ENCODE measurements at places on chromosomes 16 and 17.

GRCh38 chr17:7700510-7700909 lies 4.5 kb upstream of the EFNB3 start:
- no peak for DNase-seq

DNA sequence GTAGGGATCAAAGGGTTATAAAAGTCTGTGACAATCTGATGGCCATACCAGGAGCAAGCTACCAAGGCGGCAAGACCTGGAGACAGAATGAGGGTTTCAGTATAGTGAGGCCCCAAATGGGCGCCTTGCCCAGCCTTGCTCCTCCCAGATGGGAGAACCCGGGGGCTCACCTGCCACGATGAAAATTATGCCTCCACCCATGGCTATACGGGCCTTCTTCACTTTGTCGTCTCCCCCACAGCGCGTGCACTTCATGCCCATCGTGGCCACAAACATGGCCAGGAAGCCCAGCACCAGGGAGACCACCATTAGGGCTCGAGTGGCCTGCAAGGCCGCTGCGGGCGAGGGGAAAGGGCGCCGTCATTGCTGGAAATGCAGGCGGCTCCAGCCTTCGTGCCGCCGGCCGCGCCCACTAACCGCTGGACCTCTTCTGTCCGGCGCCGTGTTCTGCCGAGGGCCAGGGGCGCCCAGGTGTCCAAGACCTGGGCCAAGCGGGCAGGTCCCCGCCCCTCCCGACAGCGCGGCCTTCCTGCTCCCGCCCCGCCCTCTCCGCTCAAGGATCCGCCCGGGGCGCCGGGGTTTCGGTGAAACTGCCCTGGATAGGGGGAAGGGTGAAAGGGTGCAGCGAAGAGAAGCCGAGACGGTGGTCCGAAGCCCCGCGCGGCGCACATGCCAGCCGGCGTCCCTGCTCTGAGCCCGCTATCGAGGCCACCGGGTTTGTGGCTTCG lies 1.5 kb downstream of the CLDN7 start:
- no peak for DNase-seq

GRCh38 chr17:1110862-1111598 lies 68.8 kb downstream of the ABR start:
- no peak for DNase-seq

DNA sequence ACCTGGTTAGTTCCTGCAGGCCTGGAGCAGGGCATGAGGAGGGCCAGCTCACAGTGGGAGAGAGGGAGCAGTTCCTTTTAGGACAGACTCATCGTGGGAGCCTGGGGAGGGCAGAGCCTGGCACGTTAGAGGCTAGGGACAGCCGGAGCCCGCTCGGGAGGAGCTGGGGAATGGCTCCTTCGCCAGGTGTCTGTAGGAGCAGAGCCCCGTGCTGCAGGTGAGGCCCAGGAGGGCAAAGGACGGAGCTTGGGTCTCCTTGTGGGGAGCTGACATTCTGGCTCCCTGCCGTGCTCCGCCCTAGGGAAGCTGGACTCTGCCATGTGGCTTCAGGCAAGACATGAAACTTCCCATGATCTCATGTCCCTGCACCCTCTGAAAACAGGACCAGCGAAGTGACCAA lies 18.7 kb upstream of the MTSS2 start:
- no peak for DNase-seq

DNA sequence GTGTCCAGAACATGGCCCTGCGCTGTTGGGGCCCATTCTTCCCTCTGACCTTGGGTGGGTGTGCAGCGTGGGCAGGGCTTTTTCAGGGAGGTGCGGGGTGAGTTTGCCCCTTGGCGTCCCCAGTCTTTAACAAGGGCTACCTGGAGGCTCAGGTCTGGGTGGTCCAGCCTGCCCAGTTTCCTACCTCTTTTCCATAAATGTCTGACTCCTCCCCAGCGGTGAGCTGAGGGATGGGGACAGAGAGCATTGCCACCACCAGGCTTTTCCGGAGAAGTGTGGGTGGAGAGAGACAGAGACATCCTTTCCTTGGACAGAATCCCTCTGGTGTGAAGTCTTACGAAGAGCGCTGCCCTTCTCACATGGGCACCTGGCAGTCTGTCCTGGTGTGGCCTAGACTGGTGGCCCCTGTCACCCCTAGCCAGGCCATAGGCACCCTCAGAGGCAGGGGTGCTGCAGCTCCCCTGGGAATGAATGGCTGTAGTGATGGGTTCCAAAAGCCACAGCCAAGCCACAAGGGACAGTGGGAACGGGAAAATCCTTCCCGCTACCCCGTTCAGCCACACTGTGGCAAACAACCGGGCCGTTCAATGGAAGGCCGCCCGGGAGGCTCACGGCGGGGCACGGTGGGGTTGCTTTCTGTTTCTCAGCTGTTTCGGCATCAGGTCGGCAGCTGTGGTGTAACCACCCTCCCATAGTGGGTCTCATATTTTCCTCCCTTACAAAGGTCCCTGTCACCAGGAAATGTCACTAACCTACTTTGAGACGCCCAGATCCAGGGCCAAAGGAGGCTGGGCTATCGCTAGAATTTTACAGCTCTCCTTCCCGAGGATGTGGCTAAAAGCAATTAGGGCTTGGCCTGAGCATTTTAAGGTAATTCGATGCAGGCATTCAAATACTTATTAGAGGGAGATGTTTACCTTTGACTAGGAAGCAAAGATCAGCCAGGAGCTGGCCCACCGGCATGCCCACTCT lies 61.9 kb upstream of the GSE1 start:
- DNase-seq = no peak

GRCh38 chr16:76897816-76898215 lies 293.2 kb upstream of the MON1B start:
- no peak for DNase-seq

DNA sequence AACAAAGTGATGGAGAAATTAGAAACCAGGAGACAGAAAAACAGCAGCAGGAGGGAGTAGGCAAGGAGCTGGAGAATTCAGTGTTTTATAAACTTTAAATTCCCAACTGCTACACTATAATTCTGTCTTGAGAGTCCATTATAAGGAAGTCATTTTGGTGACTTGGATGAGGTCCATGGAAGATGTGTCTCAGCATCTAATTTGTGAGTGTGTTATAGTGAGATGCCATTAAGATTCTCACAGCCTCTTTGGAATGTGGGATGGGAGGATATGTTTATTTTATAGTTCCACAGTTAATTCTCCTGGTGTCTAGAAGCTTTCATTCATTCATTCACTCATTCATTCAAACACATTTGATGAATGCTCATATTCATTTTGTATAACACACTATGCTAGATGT lies 206.0 kb upstream of the MYOCD start:
- no peak for DNase-seq

- no peak for DNase-seq
These were observed 1.8 kb upstream of the ADGRG1 start for GRCh38 chr16:57626420-57627170.

- DNase-seq = no peak
These were observed 12.9 kb downstream of the BBS2 start for GRCh38 chr16:56506941-56507340.

GRCh38 chr17:32266051-32266388 lies 388 bp downstream of the RHBDL3 start:
- DNase-seq = no peak

Data from stimulated activated CD4-positive, alpha-beta T cell treated with anti-CD3 and anti-CD28 coated beads, Interleukin-2, amount 100 ng/mL, for 24 hours (primary cell).